ENCODE measurements at places on chromosomes 16 and 17. TPM values are rescaled to one million over a fixed set of nuclear protein-coding genes. Genes with fewer than 3 reads are reported as not detected.

The CSH2 gene
- total RNA-seq: not detected

The PRSS36 gene
- total RNA-seq: 0.73 TPM

The TEDC2 gene
- 1.0 TPM for total RNA-seq

The TBC1D3K gene
- not detected for total RNA-seq

The CCL17 gene
- total RNA-seq: not detected

The TP53TG3B gene
- not detected for total RNA-seq

The GPR179 gene
- total RNA-seq: 0.03 TPM

The TMEM132E gene
- total RNA-seq: 0.27 TPM

DNA sequence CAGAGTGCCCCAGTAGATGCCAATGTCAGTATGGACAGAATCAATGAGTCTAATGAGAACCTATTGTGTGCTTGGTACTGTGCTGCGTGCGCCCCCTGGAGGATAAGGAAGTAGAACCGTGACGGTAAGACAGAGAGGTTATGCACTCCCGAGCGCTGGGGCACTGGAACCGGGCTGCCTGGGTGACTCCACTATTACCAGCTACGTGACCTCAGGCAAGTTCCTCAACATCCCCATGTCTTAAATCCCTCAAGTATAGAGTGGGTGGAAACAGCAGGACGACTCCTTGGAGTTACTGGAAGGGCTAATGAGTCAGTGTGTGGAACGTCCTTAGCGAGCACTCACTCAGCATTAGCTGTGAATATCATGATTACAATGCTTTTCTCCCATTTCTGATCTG, 16.2 kb downstream of the CHST4 start:
- H3K27ac ChIP-seq: no peak overlapping the region
- H3K4me3 ChIP-seq: no peak overlapping the region
- peak; percentile 75 for DNase-seq
- no peaks in the 10 kb centered on the region for H3K27me3 ChIP-seq

- peak overlapping the region; percentile 43 for H3K27ac ChIP-seq
- no peaks in the 10 kb centered on the region for H3K27me3 ChIP-seq
- H3K4me3 ChIP-seq: no peak overlapping the region
- H3K4me1 ChIP-seq: peaks cover under 1% of the 10 kb centered on the region
- no peaks in the 10 kb centered on the region for H3K36me3 ChIP-seq
These were observed 52.7 kb downstream of the TMEM235 start for GRCh38 chr17:78284146-78284545.

- H3K27ac ChIP-seq: no peak overlapping the region
- no peaks in the 10 kb centered on the region for H3K36me3 ChIP-seq
- H3K4me3 ChIP-seq: no peak overlapping the region
- no peak for DNase-seq
These were observed 158.5 kb downstream of the PPM1E start for GRCh38 chr17:58913971-58914769.

- DNase-seq: no peak
- H3K4me3 ChIP-seq: no peak overlapping the region
- H3K27me3 ChIP-seq: no peaks in the 10 kb centered on the region
- H3K27ac ChIP-seq: no peak overlapping the region
- peaks cover 14% of the 10 kb centered on the region for H3K4me1 ChIP-seq
- no peaks in the 10 kb centered on the region for H3K36me3 ChIP-seq
These were observed 32.3 kb downstream of the AXIN1 start for GRCh38 chr16:320206-320605.

- DNase-seq: no peak
- no peaks in the 10 kb centered on the region for H3K36me3 ChIP-seq
- peak overlapping the region; percentile 32 for H3K27ac ChIP-seq
These were observed 7.3 kb upstream of the VEZF1 start for GRCh38 chr17:57995076-57995956.

GRCh38 chr16:49910541-49911071, 54.7 kb upstream of the ZNF423 start:
- no peak for DNase-seq
- no peaks in the 10 kb centered on the region for H3K36me3 ChIP-seq
- no peaks in the 10 kb centered on the region for H3K27me3 ChIP-seq
- no peak overlapping the region for H3K27ac ChIP-seq
- no peaks in the 10 kb centered on the region for H3K4me1 ChIP-seq

DNA sequence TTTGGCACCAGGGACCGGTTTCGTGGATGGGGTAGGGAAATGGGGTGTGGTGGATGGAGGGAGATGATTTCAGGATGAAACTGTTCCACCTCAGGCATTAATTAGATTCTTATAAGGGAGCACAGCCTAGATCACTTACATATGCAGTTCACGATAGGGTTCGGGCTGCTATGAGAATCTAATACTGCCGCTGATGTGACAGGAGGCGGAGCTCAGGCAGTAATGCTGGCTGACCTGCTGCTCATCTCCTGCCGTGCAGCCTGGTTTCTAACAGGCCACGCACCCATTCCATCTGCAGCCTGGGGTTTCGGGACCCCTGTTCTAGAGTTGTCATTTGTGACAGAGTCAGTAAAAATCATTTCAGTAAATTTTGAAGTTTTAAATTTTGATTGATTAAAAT, 99.7 kb downstream of the CHD9 start:
- no peaks in the 10 kb centered on the region for H3K27me3 ChIP-seq
- peaks cover 14% of the 10 kb centered on the region for H3K4me1 ChIP-seq
- H3K36me3 ChIP-seq: peaks cover 27% of the 10 kb centered on the region
- no peak overlapping the region for H3K27ac ChIP-seq
- H3K4me3 ChIP-seq: no peak overlapping the region
- DNase-seq: no peak

- H3K4me1 ChIP-seq: peaks cover 28% of the 10 kb centered on the region
- peak overlapping the region; percentile 79 for H3K27ac ChIP-seq
- no peak for DNase-seq
These were observed 2.6 kb downstream of the LRRC75A start for GRCh38 chr17:16489431-16489830.

- no peaks in the 10 kb centered on the region for H3K27me3 ChIP-seq
- peaks cover 88% of the 10 kb centered on the region for H3K36me3 ChIP-seq
- no peak overlapping the region for H3K4me3 ChIP-seq
- H3K4me1 ChIP-seq: peaks cover 93% of the 10 kb centered on the region
- no peak for DNase-seq
These were observed 10.2 kb downstream of the RNF213 start for GRCh38 chr17:80270836-80271235.
